ENCODE measurements at places on chromosomes 16 and 17.

DNA sequence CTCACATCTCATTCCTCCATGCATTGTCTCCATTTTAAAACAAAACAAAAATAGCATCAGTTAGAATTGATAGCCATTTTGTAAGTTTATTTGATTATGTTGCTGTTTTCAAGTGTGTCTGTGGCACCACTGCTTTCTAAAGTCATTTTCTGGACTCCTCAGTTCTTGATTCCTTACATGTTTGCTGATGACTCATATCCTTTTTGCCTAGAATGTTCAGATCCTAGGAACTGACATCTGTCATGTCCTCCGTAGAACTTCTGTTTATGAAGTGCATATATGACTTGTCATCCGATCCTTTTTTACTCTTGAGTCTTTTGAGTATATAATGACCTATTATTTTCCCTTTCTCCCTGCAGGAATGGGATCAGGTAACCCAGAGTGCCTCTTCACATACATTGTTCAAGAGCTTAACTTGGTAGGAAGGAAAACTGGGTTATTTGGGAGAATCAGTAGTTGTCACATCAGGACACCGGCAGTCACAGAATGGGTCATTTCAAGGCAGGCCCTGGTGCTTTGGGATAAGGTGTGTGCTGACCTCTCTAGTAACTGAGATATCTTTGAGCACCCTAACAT, 69.2 kb downstream of the MAP2K4 start:
- H3K4me3 ChIP-seq, result peak overlapping the region; percentile 17
- peak; percentile 60 for DNase-seq
- peaks cover 14% of the 10 kb centered on the region for H3K36me3 ChIP-seq
- no peaks in the 10 kb centered on the region for H3K27me3 ChIP-seq
- peaks cover 20% of the 10 kb centered on the region for H3K4me1 ChIP-seq

GRCh38 chr16:83674931-83675535, 132.7 kb upstream of the HSBP1 start:
- no peaks in the 10 kb centered on the region for H3K4me1 ChIP-seq
- H3K36me3 ChIP-seq, result peaks cover 11% of the 10 kb centered on the region
- H3K27me3 ChIP-seq, result no peaks in the 10 kb centered on the region
- DNase-seq, result no peak
- no peak overlapping the region for H3K4me3 ChIP-seq

- peaks cover 48% of the 10 kb centered on the region for H3K36me3 ChIP-seq
- peak overlapping the region; percentile 51 for H3K27ac ChIP-seq
- no peaks in the 10 kb centered on the region for H3K27me3 ChIP-seq
- DNase-seq, result no peak
- no peak overlapping the region for H3K4me3 ChIP-seq
- peaks cover 28% of the 10 kb centered on the region for H3K4me1 ChIP-seq
These were observed 121.6 kb downstream of the ANKRD11 start for GRCh38 chr16:89368604-89369249.

DNA sequence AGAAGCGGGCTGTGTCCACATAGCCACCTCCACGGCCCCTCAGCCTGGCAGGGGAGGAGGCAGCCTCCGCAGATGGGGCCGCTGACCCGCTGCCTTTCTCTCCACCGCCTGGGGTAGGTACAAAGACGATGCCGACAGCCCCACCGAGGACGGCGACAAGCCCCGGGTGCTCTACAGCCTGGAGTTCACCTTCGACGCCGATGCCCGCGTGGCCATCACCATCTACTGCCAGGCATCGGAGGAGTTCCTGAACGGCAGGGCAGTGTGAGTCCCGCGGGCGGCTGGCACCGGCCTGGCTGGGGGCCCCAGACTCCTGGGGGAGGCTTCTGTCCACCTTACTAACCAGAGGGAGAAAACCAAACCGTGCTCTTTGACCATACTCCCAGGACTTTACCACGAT, 27.9 kb downstream of the MGRN1 start:
- no peak overlapping the region for H3K4me3 ChIP-seq
- no peak for DNase-seq
- peaks cover 54% of the 10 kb centered on the region for H3K36me3 ChIP-seq
- H3K27me3 ChIP-seq, result no peaks in the 10 kb centered on the region

DNA sequence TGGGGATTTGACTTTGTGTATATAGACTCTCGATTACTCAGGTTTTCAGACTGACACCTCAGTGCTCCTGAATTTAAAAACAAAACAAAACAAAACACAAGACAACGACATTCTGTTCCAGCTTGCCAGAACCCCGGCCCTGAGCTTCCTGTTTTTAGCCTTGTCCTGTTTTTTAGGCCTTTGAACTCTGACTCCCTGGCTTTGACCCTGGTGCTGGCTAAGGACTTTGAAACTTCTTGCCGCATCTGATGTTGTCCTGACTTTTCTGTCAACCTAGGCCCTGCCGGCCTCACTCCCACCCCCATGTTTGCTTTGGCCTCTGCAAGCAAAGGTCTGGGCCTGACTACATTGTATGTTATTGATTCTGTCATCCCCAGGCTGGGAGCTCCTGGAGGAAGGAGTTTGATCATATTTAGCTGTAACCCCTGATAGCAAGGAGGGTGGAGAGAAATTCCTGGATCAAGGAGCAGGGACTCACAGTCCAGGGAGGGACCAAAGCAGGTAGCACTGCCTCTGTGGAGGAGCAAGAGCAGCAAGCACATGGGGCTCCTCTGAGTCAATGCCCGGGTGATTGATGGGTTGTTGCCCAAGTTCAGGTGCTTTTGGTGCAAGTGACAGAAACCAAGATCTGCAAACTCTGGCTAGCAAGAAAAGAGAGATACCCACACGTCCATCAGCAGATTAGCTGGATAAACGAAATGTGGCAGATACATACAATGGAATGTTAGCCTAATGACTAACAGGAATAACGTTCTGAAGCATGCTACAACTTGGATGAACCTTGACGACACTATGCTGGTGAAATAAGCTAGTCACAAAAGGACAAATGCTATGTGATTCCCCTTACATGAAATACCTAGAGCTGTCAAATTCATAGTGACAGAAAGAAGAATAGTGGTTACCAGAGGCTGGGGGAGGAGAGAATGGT, 7.7 kb downstream of the CCL16 start:
- peaks cover 7% of the 10 kb centered on the region for H3K4me1 ChIP-seq
- no peaks in the 10 kb centered on the region for H3K36me3 ChIP-seq
- no peak overlapping the region for H3K27ac ChIP-seq
- H3K4me3 ChIP-seq, result no peak overlapping the region
- H3K27me3 ChIP-seq, result no peaks in the 10 kb centered on the region

GRCh38 chr17:68248891-68249290, 1.0 kb downstream of the AMZ2 start:
- H3K27me3 ChIP-seq, result no peaks in the 10 kb centered on the region
- peaks cover 5% of the 10 kb centered on the region for H3K4me1 ChIP-seq
- peaks cover 42% of the 10 kb centered on the region for H3K36me3 ChIP-seq

Measured in MCF 10A (cell line).